ENCODE measurements at places on chromosomes 4 and X.

- DNase-seq, result no peak
Observed at GRCh38 chrX:134908356-134908755, 82.4 kb upstream of the SMIM10 start.

GRCh38 chrX:11309220-11309619 is 16.0 kb downstream of the AMELX start:
- DNase-seq, result no peak

DNA sequence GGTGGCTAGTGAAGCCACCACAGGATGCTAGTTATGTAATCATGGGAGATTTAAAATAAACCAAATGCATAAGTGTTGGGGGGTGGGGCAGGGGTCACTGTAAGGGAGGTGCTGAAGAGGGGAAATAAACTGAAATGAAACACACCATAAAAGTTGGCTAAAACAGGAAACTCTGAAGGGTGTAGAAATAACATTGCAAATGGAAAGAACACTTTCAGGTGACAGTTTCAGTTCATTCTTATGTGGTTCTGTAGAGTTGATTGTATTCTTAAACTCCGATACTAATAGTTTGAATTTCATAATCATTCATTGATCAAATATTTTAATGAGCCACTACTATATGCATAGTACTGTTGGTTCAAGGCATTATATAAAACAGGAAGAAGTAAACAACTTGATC is 80.1 kb downstream of the HDAC8 start:
- no peak for DNase-seq

- DNase-seq, result peak; percentile 34
Observed at GRCh38 chr4:55409468-55410171, 13.9 kb downstream of the TMEM165 start.

GRCh38 chrX:115553171-115553570 is 7.8 kb upstream of the PLS3 start:
- no peak for DNase-seq
